ENCODE measurements at places on chromosomes 7 and 10.

- DNase-seq = no peak
Observed at GRCh38 chr7:43490016-43490415, 92.9 kb upstream of the STK17A start.

DNA sequence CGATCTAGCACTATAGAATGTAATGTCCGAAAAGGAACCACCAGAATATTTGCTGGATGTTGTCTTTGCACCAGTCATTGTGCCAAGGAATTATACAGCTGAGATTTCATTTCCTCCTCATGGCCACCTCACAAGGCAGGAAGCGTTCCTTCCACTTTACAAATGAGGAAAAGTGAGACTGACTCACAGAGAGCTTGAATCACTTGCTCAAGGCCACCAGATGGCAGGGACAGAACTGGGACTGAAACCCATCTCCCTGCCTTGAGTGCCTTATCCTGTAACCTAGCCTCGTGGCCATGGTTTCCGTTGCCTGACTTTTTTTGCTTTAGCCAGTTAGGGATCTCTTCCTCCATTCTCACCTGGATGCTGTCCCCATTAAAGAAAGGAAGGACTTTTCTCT lies 44.7 kb upstream of the PDZD8 start:
- peak; percentile 25 for DNase-seq

GRCh38 chr7:29127527-29127926 lies 18.8 kb downstream of the CPVL start:
- DNase-seq = no peak

- DNase-seq = no peak
Observed at GRCh38 chr7:121020989-121021969, 32.8 kb downstream of the CPED1 start.

DNA sequence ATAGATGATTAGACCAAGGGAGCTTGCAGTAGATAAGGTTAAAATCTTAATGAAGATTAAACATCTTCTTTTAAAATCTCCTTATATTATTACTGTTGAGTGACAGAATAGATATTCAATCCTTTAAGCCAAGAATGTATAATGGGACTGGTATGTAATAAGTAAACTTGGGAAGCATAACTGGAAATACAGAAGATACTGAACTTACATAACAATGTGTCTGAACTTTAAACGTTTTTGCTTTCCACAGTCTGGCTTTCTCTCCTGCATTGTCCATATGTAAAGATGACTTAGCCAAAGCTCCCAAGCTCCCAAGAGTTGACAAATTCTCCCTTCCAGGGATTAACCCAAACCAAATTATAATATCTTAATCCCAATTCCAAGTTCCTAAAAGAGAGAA lies 129.8 kb downstream of the KCND2 start:
- no peak for DNase-seq

- no peak for DNase-seq
Observed at GRCh38 chr7:44099669-44100068, 4.5 kb upstream of the AEBP1 start.

GRCh38 chr10:1492641-1493040 lies 244.7 kb downstream of the ADARB2 start:
- DNase-seq = no peak

DNA sequence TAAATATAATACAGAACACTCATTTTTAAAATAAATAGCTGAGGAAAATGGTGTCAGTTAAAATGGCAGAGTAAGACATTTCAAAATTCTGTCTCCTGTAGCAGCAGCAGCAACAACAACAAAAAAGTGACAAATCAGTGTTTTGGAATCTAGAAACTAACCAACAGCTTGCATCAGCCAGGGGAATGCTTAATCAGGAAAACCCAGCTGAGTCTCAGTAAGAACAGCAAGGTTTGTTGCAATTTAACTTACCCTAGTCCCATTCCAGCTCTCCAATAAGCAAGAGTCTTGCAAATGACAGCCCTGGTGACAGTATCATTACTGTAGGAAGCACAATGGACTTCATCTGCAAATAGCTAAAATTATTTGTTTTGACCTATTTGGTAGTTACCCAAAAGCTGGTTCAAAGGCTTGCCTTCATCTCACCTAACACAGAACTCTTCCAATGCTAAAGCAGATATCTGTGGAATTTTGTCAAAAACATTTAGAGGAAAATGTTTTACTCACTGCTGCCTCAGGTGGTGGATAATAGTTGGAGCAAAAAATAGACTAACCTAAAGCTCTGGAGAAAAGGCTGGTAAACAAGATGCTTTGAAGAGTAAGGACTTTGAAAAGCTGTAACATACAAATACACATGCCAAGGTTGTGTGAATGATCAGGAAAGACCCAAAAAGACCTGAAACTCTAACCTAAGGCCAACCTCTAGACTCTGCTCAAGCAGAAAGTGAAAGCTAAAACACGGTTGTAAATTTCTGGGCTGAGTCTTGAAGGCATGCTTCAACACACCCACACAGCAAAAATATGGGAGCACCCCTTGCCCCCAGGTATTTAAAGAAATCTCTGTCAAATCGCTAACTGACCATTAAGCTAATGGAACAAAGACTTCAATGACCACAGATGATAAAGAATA lies 9.9 kb upstream of the ARHGAP22 start:
- peak; percentile 55 for DNase-seq
